ENCODE measurements at places on chromosomes 4 and X.

GRCh38 chr4:81348778-81349094 is 123.0 kb downstream of the RASGEF1B start:
- no peak for DNase-seq

DNA sequence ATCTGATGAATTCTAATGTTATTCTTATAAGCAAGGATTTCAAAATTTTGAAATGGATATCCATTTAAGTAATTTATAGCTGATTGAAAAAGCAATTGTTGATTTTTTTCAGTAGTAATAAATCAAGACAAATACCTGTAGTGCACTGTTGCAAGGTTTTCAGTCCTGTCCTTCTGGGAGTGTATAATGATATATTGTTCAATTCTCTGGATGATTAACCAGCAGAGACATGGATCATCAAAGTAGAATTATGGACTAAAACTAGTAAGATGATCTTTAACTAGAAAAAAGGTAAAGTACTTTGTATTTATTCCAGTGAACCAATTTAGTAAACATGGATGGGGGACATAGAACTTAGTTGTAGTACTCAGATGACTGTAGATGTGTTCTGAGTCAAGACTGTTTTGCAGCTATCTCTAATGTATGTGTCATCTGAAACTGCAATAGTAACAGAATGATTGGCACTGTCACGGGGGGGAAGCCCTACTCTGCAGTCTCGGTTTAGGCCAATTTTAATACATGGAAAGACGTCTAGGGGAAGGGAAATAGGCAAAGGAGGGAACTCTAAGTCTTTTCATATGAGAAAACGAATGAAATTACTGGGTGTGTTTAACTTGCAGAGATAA is 121.9 kb downstream of the GLRA3 start:
- no peak for DNase-seq

DNA sequence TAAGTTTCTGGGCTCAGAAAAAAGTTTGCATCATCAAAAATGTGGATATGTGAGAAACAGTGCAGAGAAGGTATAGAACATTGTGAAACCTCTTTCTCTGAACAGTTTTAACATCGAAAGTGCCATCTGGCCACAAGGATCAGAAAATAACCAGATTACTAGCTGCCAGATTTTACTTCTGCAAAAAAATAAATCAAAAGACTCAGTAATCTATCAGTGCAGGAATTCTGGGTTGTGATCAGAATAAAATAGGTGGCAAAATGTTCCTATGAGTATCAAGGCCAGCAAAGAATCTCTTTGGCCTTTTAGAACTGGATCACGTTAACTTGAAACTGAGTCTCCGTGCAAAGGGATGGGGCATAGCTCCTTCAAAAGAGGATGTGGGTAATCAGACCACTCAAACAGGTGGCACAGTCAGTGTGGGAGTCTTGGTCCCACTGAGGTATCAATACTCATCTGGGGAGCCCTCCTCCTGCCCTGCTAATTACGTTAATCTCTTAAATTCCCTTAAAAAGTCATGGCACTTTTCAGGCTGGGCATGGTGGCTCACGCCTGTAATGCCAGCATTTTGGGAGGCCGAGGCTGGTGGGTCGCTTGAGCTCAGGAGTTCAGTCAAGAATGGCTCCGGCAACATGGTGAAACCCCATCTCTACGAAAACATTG is 26.7 kb upstream of the RBM47 start:
- DNase-seq = no peak

DNA sequence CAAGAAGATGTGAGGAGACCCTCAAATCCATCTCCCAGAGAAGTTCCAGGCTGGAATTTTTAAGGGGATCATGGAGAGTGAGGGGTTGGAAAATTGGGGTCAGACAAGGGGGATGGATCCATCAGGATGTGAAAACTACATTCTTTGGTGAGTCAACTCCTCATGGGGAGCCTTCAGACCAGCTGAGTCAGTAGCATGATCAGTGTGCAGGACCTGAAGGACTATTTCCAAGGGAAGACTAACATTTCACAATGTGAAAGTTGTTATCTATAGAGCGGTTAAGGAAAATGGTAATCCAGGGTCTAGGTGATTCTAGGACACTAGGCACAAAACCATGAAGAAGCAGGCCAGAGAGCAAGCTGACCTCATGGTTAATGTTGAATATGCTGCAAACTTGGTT is 38.6 kb upstream of the CEP135 start:
- DNase-seq = no peak

DNA sequence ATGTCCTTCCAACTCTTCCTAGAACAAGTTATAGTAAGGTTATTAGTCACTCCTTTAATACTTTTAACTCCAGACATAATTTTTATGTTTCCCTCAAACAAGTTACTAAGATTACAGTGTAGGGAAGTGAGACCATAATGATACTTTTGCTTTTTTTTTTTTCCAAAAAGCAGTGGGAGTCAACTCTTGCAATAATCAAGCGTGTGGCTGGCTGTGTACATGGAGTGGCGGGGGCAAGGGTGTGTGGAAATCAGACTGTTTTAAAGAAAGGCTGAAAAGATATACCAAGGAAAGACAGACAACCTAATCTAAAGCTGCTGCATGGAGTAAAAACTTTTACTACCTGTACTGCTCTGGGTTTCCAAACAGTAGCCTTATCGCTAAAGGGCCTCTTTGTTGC is 4.1 kb downstream of the NOA1 start:
- DNase-seq = no peak

DNA sequence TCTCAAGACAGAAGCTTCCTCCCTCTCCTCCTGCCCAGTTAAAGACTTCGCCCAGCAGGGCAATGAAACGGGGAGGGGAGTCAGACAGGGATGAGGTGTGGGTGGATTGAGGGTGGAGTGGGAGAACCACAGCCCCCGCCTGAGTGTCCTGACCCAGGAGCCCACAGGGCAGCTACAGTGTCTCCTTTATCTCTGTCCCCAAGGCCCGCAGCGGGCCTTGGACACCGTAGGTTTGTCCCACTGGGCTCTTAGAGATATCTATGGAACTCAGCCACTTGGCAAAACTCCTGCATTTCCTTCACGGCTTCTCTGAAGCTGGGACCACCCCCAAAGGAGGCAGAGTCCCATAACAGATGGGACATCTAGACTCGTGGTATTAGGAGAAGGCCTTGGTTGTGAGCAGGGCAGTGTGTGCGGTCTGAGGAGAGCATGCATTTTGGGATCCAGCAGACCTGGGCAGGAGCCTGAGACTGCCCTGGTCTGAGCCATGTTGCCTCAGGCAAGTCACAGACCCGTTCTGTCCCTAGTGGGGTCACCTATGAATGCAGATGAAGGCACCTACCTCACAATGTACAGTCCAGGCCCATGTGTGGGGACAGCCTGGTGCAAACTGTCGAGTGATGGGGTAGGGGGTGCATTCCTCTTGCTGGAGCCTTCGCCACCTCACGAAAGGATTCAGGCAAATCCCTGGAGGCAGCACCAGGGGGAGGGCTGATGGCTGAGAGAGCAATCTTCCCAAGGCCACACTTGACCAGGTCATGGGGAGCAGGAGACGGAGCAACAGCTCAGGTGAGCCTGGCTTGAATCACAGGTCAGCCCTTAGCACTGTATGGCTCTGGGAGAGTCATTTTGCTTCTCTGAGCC is 225.7 kb upstream of the PSAPL1 start:
- no peak for DNase-seq

All from NCI-H1417 treated with DMSO at 0.1 percent for 48 hours (cell line).